ENCODE measurements at places on chromosomes 5 and 9. TPM values are rescaled to one million over a fixed set of nuclear protein-coding genes. Genes with fewer than 3 reads are reported as not detected.

The TOR4A gene
- total RNA-seq, result 3.3 TPM

The ALDH7A1 gene
- 33.5 TPM for total RNA-seq

The PAEP gene
- not detected for total RNA-seq

The PGGT1B gene
- total RNA-seq, result 10.8 TPM

The NEUROG1 gene
- not detected for total RNA-seq

The SURF4 gene
- 213 TPM for total RNA-seq

The RACK1 gene
- total RNA-seq, result 1,722 TPM

The LCN6 gene
- 70.0 TPM for total RNA-seq

The HTR4 gene
- total RNA-seq, result not detected

The ELAVL2 gene
- total RNA-seq, result not detected

The CER1 gene
- not detected for total RNA-seq

DNA sequence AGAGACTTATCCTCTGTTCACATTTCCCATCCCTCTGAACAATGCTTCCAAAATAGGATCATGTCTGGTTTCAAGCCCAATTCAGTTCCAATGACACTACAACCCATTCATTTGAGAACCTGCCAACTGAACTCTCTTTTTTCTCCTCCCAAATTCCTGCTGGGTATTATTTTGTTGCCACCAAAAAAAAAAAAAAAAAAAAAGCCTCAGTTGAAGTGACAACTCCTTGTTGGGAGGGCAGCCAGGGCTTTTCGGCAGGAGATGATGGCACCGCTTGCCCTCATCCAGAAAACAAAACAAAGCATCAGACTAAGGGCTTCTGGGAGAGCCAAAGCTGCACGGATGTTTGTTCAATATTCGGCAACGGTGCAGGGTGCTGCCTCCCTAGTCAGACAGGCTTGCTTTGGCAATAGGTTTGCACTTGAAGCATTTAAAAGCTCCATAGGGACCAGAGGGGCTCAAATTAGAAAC lies 30.6 kb upstream of the TRIM32 start:
- peak overlapping the region; percentile 73 for H3K27ac ChIP-seq
- H3K27me3 ChIP-seq, result no peaks in the 10 kb centered on the region
- H3K36me3 ChIP-seq, result no peaks in the 10 kb centered on the region
- no peak for DNase-seq
- no peak overlapping the region for H3K4me3 ChIP-seq

GRCh38 chr5:96324708-96325107 lies 108.3 kb downstream of the PCSK1 start:
- H3K4me3 ChIP-seq, result no peak overlapping the region
- no peak overlapping the region for H3K27ac ChIP-seq
- H3K27me3 ChIP-seq, result no peaks in the 10 kb centered on the region
- no peaks in the 10 kb centered on the region for H3K4me1 ChIP-seq

- no peak overlapping the region for H3K4me3 ChIP-seq
Measured at GRCh38 chr9:26504057-26504456, 388.5 kb downstream of the CAAP1 start.

- DNase-seq, result no peak
- H3K27me3 ChIP-seq, result no peaks in the 10 kb centered on the region
- H3K36me3 ChIP-seq, result no peaks in the 10 kb centered on the region
- peaks cover 16% of the 10 kb centered on the region for H3K4me1 ChIP-seq
- no peak overlapping the region for H3K27ac ChIP-seq
- H3K4me3 ChIP-seq, result no peak overlapping the region
Measured at GRCh38 chr5:39274398-39275085, 55.2 kb upstream of the FYB1 start.

DNA sequence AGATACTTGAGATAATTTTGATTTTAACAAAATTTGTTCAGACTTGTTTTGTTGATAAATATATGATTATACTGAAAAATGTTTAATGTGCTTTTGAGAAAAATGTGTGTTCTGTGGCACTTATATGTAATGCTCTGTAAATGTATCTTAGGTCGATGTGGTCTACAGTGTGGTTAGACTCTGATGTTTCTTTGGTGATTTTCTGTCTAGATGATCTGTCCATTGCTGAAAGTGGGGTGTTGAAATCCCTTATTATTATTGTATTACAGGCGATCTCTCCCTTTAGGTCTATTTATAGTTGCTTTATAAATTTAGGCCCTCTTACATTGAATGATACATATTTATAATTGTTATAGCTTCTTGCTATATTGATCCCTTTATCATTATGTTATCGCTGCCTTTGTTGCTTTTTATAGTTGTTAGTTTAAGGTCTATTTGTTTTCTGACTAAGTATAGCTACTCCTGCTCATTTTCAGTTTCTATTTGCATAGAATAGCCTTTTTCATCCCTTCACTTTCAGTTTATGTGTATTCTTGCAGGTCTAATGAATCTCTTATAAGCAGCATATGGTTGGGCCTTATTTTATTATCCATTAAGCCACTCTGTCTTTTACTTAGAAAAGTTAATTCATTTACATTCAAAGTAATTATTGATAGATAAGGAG lies 124.3 kb downstream of the MRPS30 start:
- no peaks in the 10 kb centered on the region for H3K27me3 ChIP-seq
- H3K4me1 ChIP-seq, result no peaks in the 10 kb centered on the region
- DNase-seq, result no peak
- no peak overlapping the region for H3K4me3 ChIP-seq
- no peak overlapping the region for H3K27ac ChIP-seq

DNA sequence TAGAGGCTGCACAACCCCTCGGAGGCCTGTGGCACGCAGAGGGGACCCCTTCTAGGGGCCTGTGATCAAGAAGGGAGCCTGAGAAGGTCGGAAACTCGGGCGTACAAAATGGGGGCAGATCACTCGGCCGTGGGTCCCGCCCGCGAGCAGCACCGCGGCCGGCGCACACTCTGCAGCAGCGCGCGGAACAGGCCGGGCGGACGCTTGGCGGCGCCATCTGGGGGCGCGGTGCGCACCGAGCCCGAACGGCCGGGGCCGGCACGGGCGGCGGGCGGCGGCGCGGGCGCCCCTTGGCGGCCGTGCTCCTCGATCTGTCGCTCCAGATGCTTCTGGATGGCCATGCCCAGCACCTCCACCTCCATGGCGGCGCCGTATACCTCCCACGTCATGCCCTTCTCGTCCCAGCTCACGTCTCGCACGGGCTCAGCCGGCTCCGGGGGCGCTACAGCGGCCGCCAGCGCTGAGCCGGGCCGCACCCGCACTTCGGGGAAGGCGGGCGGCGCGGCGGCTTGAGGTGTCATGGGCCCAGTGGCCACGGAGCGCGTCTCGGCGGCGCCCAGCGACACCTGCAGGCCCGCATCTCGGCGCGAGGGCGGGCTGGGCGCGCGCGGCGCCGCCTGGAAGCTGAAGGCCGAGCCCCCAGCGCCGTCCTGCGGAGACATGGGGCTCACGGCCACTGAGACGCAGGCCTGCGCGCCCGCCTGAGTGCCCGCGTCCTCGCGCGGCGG lies 13.1 kb downstream of the GPRIN1 start:
- H3K36me3 ChIP-seq, result no peaks in the 10 kb centered on the region
- DNase-seq, result no peak
- H3K27ac ChIP-seq, result no peak overlapping the region
- no peak overlapping the region for H3K4me3 ChIP-seq
- peaks cover 35% of the 10 kb centered on the region for H3K27me3 ChIP-seq

GRCh38 chr9:32989660-32990059 lies 11.8 kb downstream of the APTX start:
- no peaks in the 10 kb centered on the region for H3K4me1 ChIP-seq
- DNase-seq, result no peak
- H3K27ac ChIP-seq, result no peak overlapping the region
- no peak overlapping the region for H3K4me3 ChIP-seq
- peaks cover 4% of the 10 kb centered on the region for H3K36me3 ChIP-seq
- H3K27me3 ChIP-seq, result no peaks in the 10 kb centered on the region

DNA sequence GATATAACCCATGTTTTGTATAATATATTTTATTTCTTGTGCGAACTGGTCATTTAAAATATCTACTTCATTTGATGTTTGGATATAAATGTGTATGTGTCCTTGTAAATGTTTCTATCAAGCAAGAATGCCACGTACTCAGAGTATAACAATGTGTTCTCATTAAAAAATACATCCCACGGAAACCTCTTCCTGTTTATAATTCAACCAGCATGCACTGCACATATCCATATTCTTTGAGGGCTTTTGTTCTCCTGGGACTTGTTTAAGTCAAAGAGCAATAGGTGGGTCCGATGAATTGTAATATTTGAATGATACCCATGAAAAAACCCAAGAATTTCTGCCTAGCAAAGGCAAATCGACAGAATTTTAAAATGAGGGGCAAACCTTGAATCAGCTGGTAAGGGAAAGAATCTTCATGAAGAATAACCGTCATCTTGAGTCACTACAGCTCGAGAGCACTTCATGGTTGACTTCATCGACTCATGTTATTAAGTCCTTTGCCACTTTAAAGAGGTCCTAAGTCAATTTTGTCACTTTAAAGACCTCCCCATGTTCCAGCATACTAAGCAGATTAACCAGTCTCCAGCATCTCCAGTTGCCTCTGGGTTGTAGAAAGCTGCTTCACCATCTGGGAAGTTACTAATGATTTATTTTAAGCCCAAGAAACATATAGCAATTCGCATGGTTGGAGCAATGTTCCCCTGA lies 80.6 kb downstream of the NPR3 start:
- H3K4me1 ChIP-seq, result no peaks in the 10 kb centered on the region
- H3K4me3 ChIP-seq, result no peak overlapping the region
- H3K27ac ChIP-seq, result no peak overlapping the region
- no peaks in the 10 kb centered on the region for H3K36me3 ChIP-seq

- no peak for DNase-seq
- no peaks in the 10 kb centered on the region for H3K4me1 ChIP-seq
- no peak overlapping the region for H3K27ac ChIP-seq
- no peak overlapping the region for H3K4me3 ChIP-seq
- no peaks in the 10 kb centered on the region for H3K27me3 ChIP-seq
- H3K36me3 ChIP-seq, result no peaks in the 10 kb centered on the region
Measured at GRCh38 chr5:58918021-58918729, 335.3 kb downstream of the RAB3C start.

GRCh38 chr5:127744241-127744640 lies 41.0 kb downstream of the CCDC192 start:
- H3K36me3 ChIP-seq, result no peaks in the 10 kb centered on the region
- H3K4me3 ChIP-seq, result no peak overlapping the region

DNA sequence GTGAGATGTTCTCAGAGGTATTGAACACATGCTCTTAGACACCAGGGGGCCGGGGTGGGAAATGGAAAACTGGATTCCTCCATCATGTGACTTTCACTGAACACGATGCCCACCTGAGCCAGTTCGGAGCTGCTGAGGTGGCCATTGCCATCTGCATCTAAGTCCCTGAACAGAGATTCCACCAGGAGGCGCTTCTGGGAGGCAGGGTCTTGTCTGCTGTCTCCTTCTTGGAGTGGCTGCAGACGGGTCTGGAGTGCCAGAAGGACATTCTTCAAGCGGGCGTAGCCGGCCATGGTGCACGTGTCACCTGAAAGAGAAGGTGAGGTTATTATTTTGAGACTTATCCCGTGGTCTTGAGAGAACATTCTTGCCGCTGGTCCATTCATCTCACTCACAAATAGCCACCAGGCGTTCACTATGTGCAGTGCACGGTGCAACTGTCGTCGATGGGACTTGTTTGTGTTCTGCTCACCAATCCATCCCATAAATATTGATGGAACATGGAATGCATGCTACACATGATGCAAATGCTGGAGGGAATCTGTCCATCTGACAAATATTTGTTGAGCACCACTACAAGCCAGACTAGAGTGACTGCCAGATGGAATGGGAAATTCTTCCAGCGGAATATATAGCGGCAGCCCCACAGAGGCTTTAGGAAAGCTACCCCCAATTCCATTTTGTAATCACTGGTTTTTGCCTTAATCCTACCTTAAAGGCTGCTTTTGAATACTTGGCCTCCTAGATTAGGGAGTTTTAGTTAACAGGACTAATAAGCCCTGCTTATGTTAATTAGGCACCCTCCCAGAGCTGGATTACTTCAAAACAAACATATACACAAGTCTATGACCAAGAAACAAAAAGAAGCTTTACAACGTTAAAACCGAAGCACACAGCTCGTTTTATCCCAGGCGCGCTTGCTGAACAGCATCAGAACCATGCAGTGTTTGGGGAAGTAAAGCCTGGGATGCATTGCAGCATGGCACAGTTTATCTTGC lies 264.8 kb downstream of the HSPA4 start:
- DNase-seq, result no peak
- no peak overlapping the region for H3K4me3 ChIP-seq
- H3K27me3 ChIP-seq, result no peaks in the 10 kb centered on the region
- H3K36me3 ChIP-seq, result no peaks in the 10 kb centered on the region

DNA sequence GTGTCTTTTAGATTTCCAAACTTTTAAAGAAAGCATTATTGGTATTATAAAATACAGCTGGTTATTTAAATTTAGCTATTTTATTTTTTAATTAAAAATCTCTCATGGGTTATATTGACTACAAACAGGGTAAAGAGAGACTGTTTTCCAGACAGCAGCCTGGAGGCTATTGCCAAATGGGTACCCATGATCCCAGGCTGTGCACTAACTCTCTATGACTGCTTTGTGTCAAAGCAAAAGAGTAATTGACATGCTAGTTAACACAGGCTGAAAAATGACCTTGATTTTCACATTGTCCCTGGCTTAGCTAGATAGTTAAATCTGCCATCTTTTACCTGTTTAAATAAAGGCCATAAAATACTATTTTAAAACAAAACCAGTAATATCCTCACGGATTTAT lies 589.7 kb downstream of the ANXA1 start:
- no peak overlapping the region for H3K4me3 ChIP-seq
- H3K4me1 ChIP-seq, result no peaks in the 10 kb centered on the region
- DNase-seq, result no peak
- H3K27me3 ChIP-seq, result no peaks in the 10 kb centered on the region

DNA sequence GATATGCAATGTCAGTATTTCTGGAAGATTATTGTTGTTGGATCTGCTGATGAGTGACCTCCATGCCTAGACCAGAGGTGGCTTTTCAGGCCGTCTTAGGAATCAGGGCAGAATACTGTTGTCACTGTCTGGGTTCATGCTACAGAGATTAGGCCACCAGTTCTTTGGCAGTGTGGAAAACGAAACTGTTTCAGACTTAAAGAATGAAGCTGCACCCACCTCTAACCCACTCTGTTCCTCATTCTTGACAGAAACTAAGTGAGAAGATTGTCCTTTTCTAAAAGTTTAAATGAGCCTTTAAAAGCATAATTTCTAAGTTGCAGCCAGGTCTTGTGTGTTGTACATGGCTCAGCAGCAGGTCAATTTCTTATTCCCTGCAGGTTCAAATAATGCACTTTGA lies 444.3 kb downstream of the ENC1 start:
- no peaks in the 10 kb centered on the region for H3K4me1 ChIP-seq
- no peak overlapping the region for H3K27ac ChIP-seq
- H3K4me3 ChIP-seq, result no peak overlapping the region
- H3K27me3 ChIP-seq, result no peaks in the 10 kb centered on the region
- no peak for DNase-seq

DNA sequence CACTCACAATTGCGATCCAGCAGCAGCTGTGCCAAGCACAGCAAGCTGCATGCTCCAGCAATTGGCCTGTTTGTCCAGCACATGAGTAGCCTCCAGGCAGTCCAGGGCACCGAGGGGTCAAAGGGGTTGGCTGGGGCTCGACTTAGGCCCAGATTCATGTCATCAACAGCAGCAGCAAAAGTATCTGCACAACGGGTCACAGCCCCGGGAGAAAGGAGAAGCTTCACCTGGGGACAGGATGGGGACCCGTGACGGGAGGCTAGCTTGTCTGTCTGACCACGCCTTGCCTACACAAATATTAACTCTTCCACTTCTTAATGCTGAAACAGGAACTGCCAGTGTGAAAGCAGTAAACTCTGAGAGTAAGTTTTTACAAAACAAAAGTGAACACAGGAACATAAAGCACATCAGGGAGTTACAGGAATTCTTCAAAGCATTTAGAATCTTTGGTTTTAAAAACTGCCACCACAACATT lies 191.2 kb downstream of the PIK3R1 start:
- H3K36me3 ChIP-seq, result no peaks in the 10 kb centered on the region
- H3K4me3 ChIP-seq, result no peak overlapping the region
- no peak overlapping the region for H3K27ac ChIP-seq
- DNase-seq, result no peak
